ENCODE measurements at places on chromosomes 5 and 9.

- no peak for DNase-seq
Observed at GRCh38 chr9:14327036-14327435, 13.1 kb upstream of the NFIB start.

GRCh38 chr5:142807372-142807911 lies 37.3 kb downstream of the ARHGAP26 start:
- no peak for DNase-seq

GRCh38 chr5:125152044-125152443 lies 405.6 kb upstream of the ZNF608 start:
- no peak for DNase-seq

DNA sequence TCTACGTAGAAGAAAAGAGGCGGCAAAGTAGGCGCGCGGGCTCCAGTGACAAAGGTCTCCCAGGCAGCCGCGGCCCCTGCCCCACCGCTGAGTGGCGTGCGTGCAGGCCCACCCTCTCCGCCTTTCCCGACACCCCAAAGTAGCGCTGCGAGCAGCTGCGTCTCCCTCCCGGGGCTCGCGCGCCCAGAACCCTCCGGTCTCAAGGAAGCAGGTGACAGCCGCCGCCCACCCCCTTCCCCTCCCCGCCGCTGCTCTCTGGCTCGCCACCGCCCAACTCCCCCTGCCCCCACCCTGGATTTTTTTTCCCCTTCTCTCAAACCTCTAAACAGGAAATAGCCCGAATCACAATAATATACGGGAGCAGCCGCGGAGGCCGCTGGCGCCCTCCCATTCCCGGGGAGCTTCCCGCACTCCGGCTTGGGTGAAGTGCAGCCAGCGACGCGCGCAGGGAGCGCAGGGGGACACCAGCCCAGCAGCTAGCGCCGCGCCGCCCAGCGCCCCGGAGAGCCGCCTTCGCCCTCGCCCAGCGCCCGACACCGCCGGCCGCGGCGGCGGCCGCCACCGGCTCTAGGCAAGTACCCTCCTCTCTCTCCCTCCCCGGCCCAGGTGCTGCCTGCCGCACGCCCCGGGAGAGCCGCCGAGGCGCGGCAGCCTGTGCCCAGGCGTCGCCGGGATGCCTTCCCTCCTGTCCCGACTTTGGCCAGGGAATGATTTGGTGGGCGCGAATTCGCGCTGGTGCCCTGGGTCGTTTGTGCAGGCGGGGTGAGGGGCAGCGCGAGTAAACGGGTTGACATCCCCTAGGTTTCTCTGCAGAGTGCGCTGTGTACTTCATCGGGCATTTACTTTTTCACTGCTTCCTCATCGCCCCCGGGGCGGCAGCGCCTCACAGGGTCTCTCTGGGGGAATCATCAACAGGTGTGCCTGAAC lies 52.7 kb upstream of the TJP2 start:
- peak; percentile 15 for DNase-seq

- DNase-seq = no peak
Observed at GRCh38 chr5:76638479-76638878, 15.3 kb upstream of the F2RL2 start.

- DNase-seq = no peak
Observed at GRCh38 chr9:127972236-127972871, 8.4 kb downstream of the EEIG1 start.

DNA sequence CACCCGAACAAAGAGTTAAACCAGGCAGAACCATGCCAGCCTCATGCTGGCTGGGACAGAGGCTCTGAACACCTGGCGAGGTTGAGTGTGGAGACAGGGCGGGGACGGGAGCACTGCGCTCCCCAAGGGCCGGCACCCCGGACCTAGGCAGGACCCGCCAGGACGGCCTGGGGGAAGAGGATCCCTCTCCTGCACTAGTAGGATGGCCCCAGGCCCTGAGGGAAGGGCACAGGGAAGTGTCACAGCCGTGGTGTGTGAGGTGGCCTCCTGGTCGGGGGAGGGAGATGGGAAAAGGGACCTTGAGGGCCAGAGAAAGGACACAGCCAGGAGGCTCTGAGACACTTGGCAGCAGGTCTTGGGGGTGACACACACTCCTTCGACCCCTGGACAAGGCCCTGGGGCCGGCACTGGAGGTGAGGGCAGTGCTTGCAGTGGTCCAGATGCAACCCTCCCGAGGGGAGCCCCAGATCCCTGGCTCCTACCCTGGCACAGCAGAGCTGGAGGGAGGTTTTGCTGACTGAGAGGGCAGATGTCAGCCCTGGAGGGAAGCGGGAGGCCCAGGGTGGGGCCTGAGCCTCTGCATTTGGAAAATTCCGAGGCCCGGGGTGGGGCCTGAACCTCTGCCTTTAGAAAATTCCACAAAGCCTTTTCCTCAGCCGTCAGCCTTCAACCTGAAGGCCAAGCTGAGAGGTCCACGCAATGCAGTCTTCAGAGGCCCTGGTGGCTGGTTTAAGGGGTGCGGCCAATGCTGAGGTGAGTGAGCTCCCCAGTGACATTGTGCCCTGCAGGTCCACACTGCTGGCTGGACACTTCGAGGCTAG lies 24.8 kb upstream of the TERT start:
- no peak for DNase-seq

DNA sequence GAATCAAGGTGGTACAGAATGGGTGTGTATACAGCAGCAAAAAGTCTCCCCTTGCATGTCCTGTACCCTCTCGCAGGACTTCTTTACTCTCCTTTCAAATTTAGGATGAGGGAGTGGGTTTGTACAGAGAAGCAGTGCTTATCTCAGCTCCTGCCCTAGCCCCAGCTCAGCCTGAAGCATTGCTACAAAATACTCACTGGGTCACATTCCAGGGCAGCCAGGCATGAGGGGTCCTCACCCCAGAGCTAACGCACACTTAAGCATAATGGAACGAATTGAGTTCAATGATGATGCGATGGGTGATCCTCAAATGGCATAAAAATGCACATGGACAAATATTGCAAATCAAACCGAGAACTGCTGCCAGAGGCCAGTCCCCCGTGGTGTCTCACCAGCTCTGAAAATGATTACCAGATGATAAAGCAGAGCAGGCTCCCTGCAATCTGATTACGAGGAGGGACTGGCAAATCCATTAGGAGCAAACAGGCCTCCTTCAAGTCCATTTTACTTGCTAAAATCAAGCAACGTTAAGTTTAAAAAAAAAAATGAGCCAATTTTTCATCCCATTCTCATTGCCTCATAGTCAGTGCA lies 231.6 kb upstream of the TAS2R1 start:
- no peak for DNase-seq

GRCh38 chr5:120510098-120510637 lies 46.1 kb downstream of the PRR16 start:
- no peak for DNase-seq

DNA sequence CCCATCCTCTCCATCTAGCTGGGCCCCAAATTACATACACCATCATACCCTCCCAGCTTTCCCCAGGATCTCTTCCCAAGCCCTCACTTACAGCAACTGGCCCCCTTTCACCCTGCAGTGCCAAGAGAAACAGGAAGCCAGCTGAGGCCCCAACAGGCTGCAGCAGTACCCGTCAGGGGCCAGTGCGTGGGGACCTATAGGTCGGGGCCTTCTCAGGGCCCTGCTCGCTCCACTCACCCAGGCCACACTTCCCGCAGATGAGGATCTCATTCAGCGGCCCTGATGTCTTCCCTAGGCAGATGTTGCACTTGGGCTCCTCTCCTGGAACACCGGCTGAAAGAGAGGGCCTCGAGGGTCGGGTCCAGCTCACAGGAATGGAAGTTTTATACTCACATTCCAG lies 6.8 kb downstream of the PHF19 start:
- no peak for DNase-seq

GRCh38 chr9:133248726-133249295 lies 26.2 kb downstream of the ABO start:
- no peak for DNase-seq

GRCh38 chr9:24602693-24603352 lies 57.1 kb upstream of the IZUMO3 start:
- DNase-seq = no peak

All from cerebellum (tissue), 4 donors.